NCI-H82 (cell line): ENCODE measurements at places on chromosomes 7 and 10.
A peak's percentile ranks its signal among the peaks of the same experiment; 100 is the strongest.

- peak; percentile 52 for DNase-seq
These were observed at the start of gene CALHM2 for GRCh38 chr10:103451831-103452505. TSS of gene CALHM2 (minus strand) at chr10:103452370. CDS start at chr10:103449941, 2,429 bp downstream.

- DNase-seq: peak; percentile 71
These were observed 101.4 kb upstream of the FAM133B start for GRCh38 chr7:92691578-92691977.

GRCh38 chr10:24695452-24695851, 28.2 kb downstream of the ARHGAP21 start:
- peak; percentile 14 for DNase-seq

DNA sequence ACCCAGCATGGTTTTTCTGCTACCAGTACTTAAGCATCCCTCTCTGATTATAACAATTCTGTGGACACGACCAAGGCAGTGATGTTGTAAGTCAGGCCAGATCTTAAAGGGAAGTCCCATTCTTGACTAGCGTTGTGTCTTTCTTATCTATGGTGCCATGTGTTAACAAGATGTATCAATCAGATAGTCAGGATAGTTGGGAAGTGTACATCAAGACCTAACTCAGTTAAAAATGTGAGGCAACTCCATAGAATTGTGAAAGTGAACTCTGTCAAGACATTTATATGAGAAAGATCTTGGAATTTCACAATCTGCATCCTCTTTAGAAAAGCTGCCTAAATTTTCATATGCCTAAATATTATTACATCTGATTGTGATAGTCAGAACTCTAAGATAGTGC, 341.7 kb upstream of the SEMA3D start:
- DNase-seq: no peak

GRCh38 chr10:27244976-27245375, 4.4 kb upstream of the ACBD5 start:
- DNase-seq: no peak

GRCh38 chr7:36806891-36807290, 82.6 kb upstream of the AOAH start:
- DNase-seq: no peak

DNA sequence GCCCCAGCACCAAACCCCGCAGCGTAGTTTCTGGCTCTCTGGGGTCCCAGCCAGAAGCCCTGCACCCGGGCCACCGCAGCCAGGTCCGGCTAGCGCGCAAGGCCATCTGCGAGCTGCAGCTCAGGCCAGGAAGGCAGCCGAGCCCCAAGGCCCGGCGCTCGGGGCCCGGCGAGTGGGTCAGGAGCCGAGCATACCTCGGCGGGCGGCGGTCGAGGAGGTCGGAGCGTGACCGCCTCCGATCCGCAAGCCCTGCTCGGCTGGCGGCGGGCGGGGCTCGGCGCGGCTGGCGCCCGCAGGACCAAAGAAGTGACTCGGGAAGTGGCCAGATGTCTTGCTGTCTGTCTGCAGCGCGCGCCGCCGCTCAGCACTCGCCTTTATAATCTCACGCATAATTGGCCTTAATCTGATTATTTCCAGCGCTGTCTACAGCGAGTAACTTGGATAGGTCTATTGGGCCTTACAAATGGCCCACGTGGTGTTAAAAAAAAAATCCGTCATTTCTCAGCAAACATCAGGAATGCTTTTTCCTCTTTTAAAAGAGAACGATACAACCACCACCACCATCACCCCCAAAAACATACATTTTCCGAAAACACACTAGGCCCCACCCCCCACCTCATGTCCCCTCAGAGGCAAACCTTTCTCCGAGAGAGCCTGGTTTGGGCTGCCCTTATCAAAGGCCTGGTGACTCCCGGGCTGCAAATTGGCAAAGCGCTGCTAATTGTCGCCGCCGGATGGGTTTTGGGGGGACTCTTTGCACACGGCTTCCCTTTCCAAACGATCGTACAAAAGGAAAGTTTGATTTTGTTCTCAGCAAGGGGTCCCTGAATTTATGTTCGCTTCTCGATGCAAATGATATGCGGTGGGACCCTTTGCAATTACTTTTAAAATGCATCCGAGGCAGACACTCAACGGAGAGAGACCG, at the start of gene DRGX:
Gene DRGX (minus strand): TSS at position 349 of the 925 bp plus-strand sequence. CDS start 649 bp downstream, outside the sequence.
- DNase-seq: peak; percentile 93

- DNase-seq: no peak
These were observed 789.9 kb upstream of the IGFBP3 start for GRCh38 chr7:46710927-46711326.

DNA sequence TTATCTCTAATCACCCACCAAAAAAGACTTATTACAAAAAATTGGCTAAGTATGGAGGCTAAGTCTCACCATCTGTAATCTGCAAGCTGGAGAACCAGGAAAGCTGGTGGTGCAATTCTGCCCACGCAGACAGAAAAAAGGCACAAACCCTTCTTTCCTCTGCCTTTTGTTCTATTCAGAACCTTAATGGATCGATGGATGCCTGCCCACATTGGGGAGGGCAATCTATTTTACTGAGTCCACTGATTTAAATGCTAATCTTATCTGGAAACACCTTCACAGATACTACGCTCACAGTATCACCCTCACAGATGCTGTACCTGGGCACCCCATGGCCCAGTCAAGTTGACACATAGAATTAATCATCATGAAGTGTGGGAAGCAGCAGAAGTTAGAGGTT, 10.2 kb downstream of the IGFBP3 start:
- DNase-seq: no peak

GRCh38 chr7:99791021-99791420, 7.0 kb upstream of the CYP3A4 start:
- no peak for DNase-seq

- no peak for DNase-seq
These were observed 552 bp downstream of the IL15RA start for GRCh38 chr10:5976512-5977470.

GRCh38 chr7:123024989-123025758, 29.7 kb upstream of the TAS2R16 start:
- DNase-seq: no peak

DNA sequence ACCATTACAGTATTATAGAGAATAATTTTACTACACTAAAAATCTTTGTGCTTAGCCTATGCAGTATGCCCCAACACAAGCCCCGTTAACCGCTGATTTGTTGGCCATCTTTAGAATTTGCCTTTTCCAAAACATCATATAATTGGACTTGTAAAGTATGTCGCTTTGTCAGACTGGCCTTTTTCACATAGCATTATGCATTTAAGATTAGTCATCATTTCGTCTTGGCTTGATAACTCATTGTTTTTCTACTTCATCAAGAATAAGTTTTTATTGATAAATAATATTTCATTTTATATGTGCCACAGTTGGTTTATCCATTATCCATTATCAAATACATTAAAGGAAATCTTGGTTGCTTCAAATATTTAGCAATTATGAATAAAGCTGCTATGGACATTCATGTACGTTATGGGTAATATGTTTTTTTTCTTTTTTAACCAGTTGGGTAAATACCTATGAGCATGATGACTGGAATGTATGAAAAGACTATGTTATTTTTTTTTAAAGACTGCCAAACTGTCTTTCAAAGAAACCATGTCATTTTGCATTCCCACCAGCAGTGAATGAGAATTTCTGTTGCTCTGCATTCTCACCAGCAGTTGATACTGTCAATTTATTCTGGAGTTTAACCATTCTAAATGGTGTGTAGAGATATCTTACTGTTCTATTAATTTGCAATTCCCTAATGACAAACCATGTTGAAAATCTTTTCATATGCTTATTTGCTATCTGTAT, 273.1 kb upstream of the KCND2 start:
- no peak for DNase-seq

DNA sequence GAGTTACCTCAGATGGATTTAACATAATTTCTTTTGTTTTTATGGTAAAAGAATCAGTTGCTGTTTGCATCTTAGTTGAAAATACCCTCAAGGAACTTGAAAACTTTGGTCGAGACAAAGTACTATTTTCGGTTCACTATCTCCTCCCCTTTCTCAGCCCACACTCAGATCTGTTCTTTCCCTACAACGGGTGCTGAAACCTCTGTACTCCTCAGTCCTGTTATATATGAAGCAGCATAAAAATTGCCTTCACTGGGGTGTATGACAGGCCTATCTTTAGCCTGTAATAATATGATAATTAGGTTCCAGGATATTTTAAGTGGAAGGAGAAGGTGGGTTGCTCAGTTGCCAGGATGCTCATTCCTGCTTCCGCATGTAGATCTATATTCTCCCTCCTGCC, 105.2 kb upstream of the NOBOX start:
- DNase-seq: no peak

DNA sequence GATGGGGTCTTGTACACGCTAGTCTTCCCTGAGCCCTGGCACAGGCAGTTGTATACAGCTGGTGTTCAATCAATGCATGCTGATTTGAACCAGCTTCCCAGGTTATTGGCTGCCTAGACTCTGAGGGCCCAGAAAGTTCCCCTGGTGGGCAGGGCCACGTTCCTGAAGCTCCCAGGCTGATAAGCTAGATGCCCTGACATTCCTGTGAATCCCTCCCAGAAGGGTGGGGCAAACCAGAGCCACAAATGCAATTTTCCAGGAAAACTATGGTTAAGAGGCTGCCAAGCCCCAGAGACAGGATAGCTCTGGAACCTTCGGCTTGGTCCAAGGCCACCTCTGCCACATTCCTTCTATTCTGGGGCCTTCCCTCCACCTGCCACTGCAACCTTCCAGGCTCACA, 78.2 kb downstream of the FAM53B start:
- no peak for DNase-seq

- no peak for DNase-seq
These were observed 37.9 kb upstream of the MTPAP start for GRCh38 chr10:30386801-30387588.

DNA sequence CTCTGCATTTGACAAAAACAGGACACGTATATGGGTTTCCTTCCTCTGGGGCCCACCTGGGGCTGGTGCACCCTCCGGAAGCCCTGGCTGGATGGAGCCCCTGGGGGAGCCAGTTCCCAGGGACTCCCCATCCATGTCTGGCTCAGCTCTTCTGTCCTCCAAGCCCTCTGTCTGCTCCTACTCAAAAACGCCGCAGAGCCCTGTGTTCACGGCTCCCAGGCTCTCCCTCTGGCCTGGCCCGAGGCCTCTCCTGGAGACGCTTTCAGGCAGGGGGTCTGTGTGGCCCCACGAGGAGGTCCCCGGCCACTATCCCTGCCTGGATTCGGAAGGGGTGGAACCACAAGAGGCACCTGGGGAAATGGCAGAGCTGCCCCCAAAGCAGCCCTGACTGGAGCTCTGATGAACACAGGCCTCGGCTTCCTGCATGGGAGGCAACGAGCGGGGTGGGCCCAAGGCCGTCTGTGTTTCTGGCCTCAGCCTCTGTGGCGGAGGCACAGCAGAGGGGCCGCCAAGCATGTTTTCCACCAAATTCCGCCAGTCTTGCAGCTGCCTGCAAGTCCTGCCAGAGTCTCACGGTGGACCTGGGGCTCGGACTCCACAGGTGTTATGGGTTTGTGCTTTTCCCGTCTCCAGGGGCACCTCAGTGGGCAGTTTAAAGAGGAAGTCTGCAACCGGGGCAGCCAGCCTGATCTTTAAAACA, 22.6 kb upstream of the INPP5A start:
- DNase-seq: no peak

DNA sequence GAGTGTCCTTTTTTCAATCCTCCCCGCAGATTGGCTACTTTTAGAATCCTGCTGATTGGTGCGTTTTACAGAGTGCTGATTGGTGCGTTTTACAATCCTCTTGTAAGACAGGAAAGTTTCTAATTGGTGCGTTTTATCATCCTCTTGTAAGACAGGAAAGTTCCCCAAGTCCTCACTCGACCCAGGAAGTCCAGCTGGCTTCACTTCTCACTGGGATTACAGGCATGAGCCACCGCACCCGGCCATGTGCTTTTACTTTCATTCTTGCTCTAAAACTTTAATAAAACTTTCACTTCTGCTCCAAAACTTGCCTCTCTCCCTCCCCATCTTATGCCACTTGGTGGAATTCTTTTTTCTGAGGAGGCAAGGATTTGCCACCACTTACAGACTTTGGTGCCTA, 17.0 kb upstream of the WAPL start:
- DNase-seq: no peak

GRCh38 chr7:106568680-106569499, 92.1 kb downstream of the CCDC71L start:
- peak; percentile 80 for DNase-seq

DNA sequence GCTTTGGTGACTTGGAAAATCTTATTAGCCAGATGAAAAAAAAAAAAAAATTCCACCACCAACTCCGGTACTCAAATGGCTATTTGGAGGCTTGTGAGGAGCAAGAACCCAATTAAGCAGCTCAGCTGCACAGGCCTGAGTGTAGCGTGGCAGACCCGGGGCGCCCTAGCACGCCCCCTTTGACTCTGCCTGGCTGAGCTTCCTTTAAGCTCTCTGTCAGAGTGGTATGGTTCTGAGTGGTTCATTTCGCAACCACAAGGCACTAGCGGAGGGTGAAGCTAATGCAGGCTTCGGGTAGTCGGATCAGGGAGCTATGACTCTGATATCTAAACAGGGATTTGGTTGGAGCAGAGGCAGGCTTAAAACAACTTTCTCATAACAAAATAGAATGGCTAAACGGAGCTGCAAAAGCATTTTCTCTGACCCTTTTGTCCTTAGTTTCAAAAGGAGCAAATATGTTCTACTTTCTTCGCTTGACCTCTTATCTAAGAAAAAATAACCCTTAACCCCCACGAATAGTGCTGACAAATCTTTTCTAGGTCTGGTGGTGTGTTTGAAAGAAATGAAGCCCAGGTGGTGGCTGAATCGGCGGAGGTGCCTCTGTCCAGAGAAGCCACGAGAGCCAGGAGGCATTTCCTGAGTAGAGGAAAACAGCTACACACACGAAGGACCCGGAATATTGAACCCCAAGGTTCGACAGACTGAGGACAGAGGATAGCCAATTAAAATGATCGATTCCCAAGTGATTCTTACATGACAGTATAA, 285.4 kb upstream of the GLI3 start:
- peak; percentile 51 for DNase-seq

DNA sequence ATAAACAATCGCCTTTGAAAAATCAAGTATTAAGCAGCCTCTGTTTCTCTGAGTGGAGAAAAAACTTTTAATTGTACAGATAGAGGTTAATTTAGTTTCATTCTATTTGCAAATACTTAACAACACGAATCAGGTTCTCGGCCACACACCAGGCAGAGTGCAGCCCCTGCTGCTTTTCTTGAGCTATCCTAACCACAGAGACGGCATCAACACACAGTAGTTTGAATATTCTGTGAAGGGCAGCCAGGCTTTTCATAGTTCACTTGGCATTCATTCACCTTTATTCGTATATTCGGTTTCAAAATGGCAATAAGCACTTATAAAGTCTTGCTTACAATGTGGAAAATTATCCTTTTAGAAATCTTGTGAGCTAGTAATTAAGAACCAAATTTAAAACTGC, 5.7 kb downstream of the ADARB2 start:
- no peak for DNase-seq

- peak; percentile 16 for DNase-seq
These were observed 62.5 kb downstream of the SGMS1 start for GRCh38 chr10:50561266-50561665.

DNA sequence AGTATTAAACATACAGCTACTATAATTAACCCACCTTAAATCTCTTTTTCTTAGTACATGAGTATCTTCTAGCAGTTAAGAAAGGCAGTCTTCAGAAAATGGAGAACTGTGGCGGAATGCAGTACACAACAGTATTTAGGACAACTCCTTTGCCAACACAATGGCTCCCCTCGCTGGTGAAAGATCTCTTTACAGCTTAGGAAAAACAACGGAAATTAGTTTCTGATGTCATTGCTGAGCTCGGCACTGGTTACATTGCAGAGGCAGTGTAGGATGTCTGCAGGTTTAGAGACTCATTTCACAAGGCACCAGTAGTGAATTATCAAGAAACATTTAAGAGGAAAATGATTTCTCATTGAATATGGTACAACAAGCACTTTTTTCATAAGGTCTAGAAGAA, 43.4 kb downstream of the GLRX3 start:
- DNase-seq: peak; percentile 51
